ENCODE measurements at places on chromosomes 7 and 10.

DNA sequence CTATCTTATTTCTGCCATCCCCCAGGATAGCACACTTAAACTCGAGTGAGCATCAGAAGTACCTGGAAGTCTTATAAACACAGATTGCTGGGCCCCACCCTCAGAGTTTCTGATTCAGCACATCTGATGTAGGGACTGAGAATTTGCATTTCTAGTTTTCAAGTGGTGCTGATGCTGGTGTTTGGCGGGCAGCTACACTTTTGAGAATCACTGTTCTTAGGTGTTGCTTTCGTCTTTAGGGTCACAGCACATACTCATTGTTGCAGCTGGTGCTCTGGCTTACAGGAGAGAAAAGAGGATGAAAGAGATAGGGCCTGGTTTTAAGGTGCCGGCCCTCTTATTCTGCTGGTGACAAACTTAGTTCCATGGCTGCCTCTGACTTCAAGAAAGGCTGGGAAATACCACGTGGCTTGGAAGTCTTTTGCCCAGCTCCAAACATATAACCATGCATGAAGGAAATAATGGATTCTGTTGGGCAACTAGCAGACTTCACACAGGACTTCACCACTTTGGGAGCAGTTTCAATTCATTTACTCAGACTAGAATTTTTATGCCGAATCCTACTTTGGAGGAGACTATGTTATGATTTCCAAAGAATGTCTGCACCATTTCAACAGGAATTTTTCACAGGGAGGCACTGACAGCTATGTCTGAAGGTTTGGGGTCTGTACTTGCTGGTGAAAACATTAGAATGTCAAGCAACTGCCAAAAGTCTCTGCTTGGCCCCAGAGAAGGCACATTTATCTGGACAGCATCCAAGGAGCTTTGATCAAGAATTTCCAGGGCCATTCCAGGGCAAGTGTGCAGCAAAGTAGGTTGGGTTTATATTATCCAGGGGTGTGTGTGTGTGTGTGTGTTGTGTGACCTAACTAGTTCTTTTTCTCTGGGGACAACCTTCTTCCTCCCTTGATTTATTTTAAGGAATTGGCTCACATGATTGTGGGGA is 6.9 kb upstream of the MINDY4 start:
- no peak for DNase-seq

DNA sequence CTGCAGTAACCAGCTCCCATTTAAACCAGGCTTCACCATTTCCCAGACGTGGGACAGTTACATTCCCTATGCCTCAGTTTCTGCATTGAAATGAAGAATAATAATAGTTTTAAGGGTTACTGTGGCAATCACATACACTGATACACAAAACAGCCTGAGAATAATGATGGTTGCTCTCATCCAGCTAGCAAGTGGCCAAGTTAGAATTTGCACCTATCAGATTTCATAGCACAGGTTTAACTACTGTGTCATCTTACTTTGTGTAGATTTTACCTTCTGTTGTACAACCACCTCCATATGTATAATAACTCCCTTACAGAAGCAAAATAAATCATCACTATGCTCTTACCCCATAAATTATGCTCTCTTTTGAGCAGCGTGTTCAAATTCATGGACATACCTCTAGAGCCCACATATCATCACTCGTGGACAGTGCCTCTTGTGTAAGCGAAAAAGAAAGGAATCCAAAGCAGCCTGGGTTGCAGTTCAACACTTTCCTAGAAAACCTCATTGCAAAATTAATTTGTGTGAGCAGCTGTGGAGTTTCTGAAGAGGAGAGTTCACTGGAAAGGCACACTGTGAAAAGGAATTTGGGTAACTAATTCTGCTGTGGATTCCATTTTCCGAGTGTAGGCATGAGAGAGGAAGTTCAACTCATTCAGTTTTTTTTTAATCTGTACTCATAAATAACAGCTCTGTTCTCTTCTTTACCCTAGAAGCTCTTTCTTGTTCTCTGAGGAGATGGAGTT is 492.5 kb downstream of the ARL4A start:
- DNase-seq = no peak

- peak; percentile 93 for DNase-seq
Measured at GRCh38 chr7:7566651-7567611, at the start of gene MIOS. Gene MIOS (plus strand): TSS chr7:7566884. CDS start chr7:7572476, 5,592 bp downstream.

- DNase-seq = no peak
Measured at GRCh38 chr7:142796001-142796500, 25.3 kb downstream of the PRSS2 start.
